Right ventricle myocardium inferior (tissue), 1 donor: ENCODE measurements at places on chromosomes 12 and 14.

DNA sequence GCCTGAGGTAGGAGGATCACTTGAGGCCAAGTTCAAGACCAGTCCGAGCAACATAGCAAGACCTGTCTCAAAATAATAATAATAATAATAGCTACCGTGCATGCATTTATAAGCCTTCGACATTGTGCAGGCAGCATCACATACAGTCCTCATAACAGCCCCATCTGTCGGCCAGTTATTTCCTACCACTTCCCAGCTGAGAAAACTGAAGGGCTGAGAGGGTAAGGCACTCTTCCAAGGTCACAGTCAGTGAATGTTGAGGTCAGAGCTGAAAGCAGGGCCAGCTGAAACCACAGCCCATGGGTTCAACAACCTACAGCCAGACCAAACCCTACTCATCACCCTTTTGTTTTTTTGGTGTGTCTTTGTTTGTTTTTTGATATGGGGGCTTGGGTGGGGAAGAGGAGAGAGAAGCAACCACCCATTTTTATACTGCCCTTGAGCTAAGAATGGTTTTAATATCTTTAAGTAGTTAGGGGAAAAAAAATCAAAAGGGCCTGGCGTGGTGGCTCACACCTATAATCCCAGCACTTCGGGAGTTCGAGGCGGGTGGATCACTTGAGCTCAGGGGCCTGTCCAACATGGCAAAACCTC, 16.8 kb upstream of the ITPK1 start:
- no peak for DNase-seq

GRCh38 chr14:64438181-64438841, 27.0 kb upstream of the AKAP5 start:
- no peak for DNase-seq

DNA sequence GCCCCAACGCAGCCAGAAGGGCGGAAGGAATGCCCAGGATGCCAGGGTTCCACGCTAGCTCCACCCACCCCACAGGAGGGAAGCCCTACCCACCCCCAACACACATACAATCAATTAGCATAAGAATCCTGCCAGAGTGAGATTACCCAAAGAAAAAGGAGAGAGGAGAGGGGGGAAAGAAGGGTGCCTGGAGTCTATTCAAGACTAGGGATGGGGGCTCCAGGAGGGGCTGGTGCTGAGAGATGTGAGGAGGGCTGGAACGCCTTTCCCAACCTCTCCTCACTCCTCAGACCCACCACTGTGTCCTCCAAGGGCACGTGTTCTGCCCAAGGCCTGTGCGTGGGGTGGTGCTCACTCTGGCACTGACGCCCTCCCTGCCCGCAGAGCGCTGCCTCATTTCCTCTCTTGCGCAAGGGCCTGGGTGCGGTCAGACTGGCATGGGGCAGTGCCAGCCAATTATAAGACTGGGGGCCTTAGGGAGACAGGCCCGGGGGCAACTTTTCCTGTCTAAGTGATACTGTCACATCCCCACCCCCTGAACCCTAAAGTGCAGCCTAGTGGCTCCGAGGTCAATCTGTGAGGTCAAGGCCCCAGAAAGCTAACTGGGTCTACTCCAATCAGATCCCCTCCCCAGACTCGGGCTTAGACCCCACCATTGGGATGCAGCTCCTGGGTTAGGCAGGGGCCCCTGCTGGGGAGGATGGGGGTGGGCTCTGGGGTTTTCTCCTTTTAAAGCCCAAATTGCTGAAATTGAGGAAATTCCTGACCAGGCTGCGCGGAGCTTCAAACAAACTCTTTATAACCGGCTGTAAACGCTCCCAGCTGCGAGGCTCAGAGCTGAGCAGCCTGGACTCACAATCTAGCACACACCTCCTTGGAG, 10.2 kb upstream of the ITGB7 start:
- DNase-seq: peak; percentile 84

- DNase-seq: no peak
Measured at GRCh38 chr12:88052686-88053085, 23.5 kb upstream of the C12orf50 start.
